ENCODE measurements at places on chromosomes 1 and 21. TPM values are rescaled to one million over a fixed set of nuclear protein-coding genes. Genes with fewer than 3 reads are reported as not detected.
A peak's percentile ranks its signal among the peaks of the same experiment; 100 is the strongest.

The EPHX1 gene
- 31.6 TPM for polyA plus RNA-seq

The SLC9C2 gene
- polyA plus RNA-seq = not detected

The C1QB gene
- 24.4 TPM for polyA plus RNA-seq

The AGO1 gene
- 10.1 TPM for polyA plus RNA-seq

The COL24A1 gene
- polyA plus RNA-seq = 3.7 TPM

The GPR161 gene
- polyA plus RNA-seq = 12.2 TPM

The KCNK2 gene
- 2.8 TPM for polyA plus RNA-seq

The MPL gene
- polyA plus RNA-seq = 0.36 TPM

The TRAF3IP3 gene
- 1.9 TPM for polyA plus RNA-seq

- DNase-seq = no peak
These were observed 129.8 kb downstream of the SLC45A1 start for GRCh38 chr1:8447616-8448150.

- no peak for DNase-seq
These were observed 37.3 kb downstream of the ABCA4 start for GRCh38 chr1:94083681-94084080.

- DNase-seq = peak; percentile 72
These were observed 43.9 kb downstream of the GRHL3 start for GRCh38 chr1:24362982-24363614.

GRCh38 chr1:204350312-204350711 lies 9.4 kb downstream of the PLEKHA6 start:
- no peak for DNase-seq

GRCh38 chr1:156680056-156680455 lies 2.8 kb upstream of the NES start:
- no peak for DNase-seq

- DNase-seq = no peak
These were observed 2.1 kb downstream of the TAF12 start for GRCh38 chr1:28640766-28641165.

DNA sequence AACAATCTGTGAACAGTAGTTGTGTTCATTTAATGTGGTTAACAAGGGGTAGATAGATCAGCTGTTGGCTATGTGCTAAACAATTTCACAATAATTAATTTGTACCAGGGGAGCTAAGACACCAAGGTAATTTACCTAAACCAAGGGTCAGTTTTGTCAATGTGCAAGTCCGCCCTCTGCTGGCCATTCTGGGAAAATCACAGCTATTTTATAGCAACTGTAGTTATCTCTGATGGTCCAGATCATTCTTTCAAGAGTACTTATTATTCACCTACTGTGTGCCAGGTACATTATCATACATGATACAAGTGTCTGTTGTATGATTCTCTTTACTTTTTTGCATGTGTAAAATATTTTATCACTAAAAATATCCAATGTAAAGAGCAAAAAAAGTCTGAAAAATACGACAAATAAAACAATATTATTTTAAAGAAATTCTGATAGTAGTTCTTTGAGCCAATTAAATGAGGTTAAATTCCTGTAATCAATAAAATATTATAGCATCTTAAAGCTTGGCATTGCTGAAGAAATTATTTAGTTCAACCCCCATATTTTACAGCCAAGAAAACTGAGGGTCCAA lies 312.3 kb upstream of the FAM78B start:
- peak; percentile 30 for DNase-seq

- no peak for DNase-seq
These were observed 73.6 kb upstream of the CDC42BPA start for GRCh38 chr1:227391879-227392278.

- DNase-seq = peak; percentile 94
These were observed at the start of gene PTGFRN for GRCh38 chr1:116909512-116910378. TSS of gene PTGFRN (plus strand) at chr1:116909916. CDS start at chr1:116910204, 288 bp downstream.

DNA sequence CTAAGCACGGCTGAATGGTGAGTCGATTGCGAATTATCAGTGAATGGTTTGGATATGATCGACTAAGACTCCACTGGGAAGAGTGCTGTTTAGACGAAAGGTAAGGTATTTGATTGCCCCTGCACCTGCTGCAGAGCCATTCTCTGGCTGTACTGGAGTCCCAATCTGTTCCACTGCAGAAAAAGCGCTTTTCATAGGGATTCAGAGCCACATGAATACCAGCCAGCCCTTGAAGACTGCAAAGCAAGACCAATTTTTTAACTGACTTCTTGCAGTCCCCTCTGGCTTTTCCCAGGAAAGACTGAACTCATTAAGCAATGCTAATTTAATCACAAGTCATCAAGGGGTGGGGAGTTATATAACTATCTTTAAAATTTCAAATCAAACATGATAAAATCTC lies 1.3 kb downstream of the GREM2 start:
- no peak for DNase-seq

- no peak for DNase-seq
These were observed 53.5 kb downstream of the ST6GALNAC3 start for GRCh38 chr1:76128096-76128495.

GRCh38 chr1:242787968-242788367 lies 263.5 kb upstream of the PLD5 start:
- no peak for DNase-seq

DNA sequence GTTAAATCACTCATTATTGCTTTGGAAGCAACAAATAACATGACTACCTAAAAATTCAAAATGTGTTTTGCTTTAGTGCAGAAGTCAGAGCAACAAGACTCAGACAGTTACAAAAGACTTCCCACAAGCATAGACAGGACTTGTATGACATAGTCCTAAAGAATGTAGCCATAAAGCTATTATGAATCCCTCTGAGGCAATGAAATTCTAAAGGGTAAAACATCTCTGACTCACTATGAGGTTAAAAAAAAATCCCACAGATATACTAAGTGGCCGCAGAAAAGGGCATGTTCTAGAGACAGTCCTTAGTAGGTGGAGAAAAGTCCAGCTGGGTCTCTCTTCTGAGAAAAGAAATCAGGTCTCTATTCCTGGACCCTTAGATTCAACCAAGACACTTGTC lies 4.9 kb downstream of the PRKAB2 start:
- DNase-seq = no peak

DNA sequence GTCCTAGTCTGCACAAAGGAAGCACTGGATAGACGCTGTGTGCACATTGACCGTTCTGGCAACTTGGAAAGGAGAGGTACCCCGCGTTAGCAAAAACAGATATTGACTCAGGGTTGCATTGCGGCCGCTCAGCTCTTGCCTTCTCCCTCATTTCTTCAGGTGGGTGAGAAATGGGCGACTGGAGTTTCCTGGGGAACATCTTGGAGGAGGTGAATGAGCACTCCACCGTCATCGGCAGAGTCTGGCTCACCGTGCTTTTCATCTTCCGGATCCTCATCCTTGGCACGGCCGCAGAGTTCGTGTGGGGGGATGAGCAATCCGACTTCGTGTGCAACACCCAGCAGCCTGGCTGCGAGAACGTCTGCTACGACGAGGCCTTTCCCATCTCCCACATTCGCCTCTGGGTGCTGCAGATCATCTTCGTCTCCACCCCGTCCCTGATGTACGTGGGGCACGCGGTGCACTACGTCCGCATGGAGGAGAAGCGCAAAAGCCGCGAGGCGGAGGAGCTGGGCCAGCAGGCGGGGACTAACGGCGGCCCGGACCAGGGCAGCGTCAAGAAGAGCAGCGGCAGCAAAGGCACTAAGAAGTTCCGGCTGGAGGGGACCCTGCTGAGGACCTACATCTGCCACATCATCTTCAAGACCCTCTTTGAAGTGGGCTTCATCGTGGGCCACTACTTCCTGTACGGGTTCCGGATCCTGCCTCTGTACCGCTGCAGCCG lies 5.4 kb downstream of the GJA8 start:
- DNase-seq = no peak

- DNase-seq = no peak
These were observed at the start of gene PLA2G2F for GRCh38 chr1:20138961-20139550. TSS of gene PLA2G2F (plus strand) at chr1:20139323. CDS start at chr1:20139428, 105 bp downstream.

- no peak for DNase-seq
These were observed 21.2 kb downstream of the GBP2 start for GRCh38 chr1:89104687-89105086.

DNA sequence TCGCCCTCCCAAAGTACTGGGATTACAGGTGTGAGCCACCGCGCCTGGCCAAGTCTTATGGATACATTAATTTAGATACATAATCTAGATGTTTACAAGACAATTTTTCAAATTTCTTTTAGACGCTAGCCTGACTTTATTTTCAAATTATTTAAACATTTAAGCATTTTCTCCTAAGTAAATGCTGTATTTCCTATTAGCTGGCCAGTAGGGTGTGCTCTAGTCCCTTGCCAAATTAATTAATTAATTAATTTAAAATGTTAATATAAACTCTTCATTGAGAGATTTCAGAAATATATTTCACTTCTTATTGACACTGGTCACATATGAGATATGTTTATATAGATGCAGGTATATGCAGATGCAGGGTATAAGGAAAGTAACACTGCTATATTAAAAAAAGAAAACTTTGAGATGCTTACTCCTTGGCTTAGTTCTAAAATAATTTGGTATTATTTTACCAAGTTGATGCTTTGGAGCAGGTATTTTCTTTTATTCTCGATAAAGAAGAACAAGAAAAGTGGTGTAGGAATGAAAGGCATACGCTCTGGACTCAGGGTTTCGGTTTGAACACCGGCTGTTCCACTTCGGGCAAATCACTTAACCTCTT lies 5.2 kb upstream of the ERRFI1 start:
- DNase-seq = peak; percentile 35

- DNase-seq = no peak
These were observed 5.5 kb downstream of the EFNA3 start for GRCh38 chr1:155083865-155084721.

DNA sequence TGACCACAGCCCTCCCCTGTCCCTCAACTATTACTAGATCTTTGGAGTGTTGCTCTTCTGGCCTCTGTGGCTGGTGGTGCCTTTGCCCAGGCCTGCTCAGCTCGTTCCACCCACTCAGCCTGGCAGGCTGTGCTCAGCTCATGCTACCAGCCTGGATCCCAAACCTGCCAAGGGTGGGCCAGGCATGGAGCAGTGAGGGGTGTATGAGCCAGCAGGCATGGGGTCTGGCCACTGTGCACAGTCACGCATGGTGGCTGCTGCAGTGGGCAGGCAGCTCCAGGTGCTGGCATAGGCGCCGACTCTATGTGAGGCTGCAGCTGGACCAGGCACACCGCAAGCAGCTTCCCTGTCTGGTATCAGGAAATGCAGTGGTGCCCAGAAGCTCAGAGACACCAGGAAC lies 449.9 kb downstream of the MATN1 start:
- no peak for DNase-seq

- no peak for DNase-seq
These were observed 1.3 kb downstream of the AIRE start for GRCh38 chr21:44286716-44287632.

- no peak for DNase-seq
These were observed 104.5 kb downstream of the NGF start for GRCh38 chr1:115233598-115233997.

DNA sequence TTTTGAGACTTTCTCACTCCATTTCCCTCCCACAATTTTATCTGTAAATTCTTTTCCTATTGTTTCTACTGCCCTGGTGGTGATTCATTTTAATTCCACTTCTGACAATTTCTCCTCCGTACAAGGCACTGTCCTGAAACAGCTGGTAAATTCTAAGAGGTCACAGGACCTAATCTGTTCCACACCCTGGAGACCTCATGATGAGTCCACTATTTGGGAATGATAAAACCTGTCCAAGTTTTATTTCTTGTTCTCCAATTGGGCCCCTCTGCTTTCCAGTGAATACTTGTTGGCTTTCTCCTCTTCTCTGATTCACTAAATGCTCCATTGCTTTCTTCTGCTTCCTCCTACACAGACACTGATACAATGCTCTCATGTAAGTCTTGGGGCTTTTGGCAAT lies 343.1 kb upstream of the DUSP10 start:
- DNase-seq = no peak

DNA sequence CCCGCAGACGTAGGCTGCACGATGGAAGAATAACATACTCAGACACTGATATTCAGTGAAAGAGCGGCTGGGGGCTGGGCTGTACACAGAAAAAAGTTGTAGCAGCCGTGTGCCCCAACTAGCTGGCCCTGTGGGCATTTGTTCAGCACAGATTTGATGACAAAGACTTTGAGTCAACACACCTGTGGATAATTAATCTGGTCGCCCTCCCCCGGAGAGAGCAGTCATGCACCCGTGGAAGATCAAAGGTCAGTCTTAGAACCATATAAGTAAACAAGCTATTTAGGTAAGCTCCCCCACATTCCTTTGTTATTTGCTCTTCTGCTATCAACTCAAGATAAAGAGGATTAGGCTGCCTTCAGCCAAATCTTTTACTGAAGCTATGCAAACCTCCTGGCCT lies 148.4 kb upstream of the HMCN1 start:
- DNase-seq = no peak

DNA sequence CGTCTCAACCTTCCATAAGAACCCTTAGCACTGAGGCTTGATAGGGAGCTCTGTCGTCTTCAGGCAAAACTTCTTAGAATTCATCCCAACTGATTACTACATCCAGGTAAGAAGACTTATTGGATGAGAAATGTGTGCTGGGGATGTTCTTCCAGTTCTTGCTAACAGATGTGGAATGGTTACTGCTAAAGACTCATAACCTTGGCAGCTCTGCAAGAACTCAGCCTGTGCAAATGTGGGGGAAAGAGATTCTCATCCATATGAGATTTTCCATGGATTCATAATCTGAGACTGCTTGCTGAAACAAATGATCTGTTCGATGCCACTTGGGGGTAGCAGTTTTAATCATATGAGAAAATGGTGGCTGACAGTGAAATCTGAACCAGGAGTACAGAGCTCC lies 48.2 kb downstream of the NTPCR start:
- no peak for DNase-seq

DNA sequence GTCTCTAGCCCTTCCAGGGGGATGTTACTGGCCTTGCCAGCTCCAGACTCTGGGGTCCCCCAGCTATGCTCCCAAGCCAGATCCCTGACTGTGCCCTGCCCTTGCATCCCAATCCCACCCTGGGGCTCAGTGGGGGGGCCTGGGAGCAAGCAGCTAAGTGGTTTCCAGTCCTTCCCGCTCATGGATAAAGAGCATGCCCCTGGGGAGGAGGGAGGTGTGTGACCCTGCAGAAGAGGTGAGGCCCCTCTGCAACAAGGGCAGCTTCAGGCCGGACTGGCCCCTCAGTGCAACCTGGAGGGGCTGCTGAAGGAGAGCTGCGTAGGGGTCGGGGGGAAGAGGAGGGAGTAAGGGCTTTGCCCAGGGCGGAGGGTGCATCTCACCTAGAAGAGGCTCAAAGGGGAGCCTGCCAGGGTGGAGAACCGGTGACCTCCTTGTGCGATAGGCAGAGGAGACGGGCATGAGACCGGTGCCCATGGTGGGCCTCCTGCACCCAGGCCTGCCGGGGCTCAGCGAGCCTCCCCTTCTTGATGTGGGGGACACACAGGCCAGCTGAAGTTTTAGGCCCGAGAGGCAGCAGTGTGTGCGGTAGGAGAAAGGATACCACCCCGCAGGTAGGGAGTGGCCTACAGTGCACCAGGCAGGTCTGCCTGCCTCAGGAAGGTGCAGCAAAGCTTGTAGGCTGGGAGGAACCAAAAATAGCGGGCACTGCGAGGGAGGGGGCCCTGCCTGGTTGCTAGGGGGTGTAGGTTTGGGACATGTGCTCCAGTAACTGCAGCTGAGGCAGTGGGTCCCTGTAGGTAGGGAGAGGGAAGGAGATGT lies 3.1 kb downstream of the OBSCN start:
- no peak for DNase-seq

DNA sequence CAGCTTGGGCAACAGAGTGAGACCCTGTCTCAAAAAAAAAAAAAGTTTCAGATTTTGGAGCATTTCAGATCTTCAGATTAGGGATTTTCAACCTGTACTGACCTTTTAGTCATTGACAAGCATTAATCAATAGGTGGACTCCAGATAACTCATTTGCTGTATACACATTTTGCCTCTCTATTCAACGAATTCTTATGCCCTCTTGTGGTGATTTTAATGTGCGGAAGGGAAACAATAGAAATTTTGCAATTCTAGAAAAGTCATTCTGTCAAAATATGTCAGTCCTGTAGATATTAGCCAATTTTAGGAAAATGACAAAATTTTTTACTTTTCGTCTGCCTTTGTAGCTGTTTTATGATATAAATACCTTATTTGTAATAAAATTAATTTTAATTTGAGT lies 11.6 kb upstream of the OR2G2 start:
- no peak for DNase-seq
